A172 (cell line): ENCODE measurements at places on chromosomes 2 and 18.

DNA sequence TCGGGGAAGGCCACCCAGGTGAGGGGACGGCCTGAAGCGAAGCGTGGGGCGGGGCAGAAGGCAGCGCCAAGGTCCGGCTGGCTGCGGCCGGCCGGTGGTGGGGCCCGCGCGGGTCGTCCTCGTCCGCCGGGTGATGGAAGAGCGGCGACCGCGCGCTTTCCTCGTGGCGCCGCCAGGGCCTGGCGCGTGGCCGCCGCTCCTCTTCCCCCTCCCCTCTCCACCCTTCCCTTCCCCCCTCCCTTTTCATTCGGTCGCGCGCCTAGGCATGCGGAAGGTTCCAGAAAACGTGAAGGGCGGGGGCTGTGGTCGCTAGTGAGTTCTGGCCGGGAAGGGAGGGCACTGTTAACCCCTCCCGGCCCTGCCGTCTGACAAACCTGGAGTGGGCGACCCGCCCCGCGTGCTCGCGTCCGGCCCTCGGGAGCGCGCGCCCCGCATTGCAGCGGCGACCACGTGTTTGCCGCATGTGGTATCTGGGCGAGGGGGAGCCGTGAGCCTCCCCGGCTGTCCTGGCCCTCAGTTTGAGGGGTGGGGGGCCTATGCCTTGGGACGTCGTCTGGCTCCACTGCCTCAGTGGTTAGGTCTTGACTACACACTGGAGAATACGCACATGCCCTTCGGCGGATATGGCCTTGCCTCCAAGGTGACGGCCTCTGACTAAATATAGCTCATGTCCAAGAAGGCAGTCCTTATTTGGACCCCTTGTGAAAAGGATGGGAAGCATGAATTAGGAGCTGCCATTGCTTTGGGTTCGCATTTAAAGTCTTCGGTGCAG is 579 bp downstream of the MAT2A start:
- DNase-seq = peak; percentile 57

GRCh38 chr18:61541673-61542072 is 208.4 kb downstream of the CDH20 start:
- DNase-seq = no peak

GRCh38 chr2:65299246-65299645 is 71.6 kb downstream of the ACTR2 start:
- peak; percentile 80 for DNase-seq

DNA sequence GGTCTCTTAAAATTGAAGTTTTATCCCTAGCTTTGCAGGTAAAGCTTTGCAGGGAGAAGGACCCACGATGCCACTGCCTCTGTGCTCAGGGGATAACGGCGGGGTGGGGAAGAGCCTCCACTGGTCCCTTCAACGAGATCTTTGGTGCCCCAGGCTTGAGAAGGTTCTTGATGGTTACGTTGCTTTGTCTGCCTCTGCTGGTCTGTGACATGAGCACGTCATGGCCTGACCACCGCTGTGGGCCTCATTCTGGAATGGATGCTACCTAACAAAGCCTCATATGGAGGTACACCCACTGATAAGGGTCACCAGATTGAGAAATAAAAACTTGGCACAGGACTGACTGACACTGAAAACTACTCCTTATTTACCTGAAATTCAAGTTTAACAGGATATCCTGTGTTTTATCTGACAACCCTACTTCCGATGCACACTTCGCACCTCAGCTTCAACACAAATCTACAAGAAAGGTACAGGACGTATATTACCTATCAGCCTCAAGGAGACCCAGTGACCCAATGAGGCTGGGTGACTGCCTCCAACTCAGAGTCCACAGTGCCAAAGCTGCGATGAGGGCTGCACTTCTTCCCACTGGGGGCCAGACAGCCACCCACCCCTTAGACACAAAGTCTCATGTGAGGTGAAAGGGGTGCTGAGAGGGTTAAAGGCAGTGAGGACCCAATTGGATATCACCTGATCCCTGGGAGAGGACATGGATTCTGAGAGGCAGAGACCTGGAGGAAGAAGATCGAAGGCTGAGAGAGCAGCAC is 64.9 kb downstream of the EIPR1 start:
- no peak for DNase-seq
